Uterine smooth muscle cell (primary cell): ENCODE measurements at places on chromosomes 6 and 20. TPM values are rescaled to one million over a fixed set of nuclear protein-coding genes. Genes with fewer than 3 reads are reported as not detected.

Gene RAMACL
- 2.1 and 2.3 TPM in 2 replicates for total RNA-seq

Gene AGER
- total RNA-seq, result 0.12 and 0.44 TPM in 2 replicates

Gene FOXP4
- 2.8 and 4.0 TPM in 2 replicates for total RNA-seq

Gene SALL4
- 0.22 and 0.25 TPM in 2 replicates for total RNA-seq

Gene HLA-DQA1
- not detected in 2 replicates for total RNA-seq

Gene PCMTD2
- total RNA-seq, result 40.6 and 55.6 TPM in 2 replicates

Gene MYMX
- total RNA-seq, result not detected in 2 replicates

Gene BPI
- total RNA-seq, result 0.12 TPM in 1 of 2 replicates, not detected in the other

Gene OR2H2
- total RNA-seq, result not detected in 2 replicates

Gene SLC17A1
- not detected in 2 replicates for total RNA-seq

Gene PROKR2
- total RNA-seq, result not detected in 2 replicates

Gene COL20A1
- under 0.01 TPM in 1 of 2 replicates, not detected in the other for total RNA-seq

Gene FNDC1
- total RNA-seq, result under 0.01 TPM in 2 replicates

Gene APOBEC2
- total RNA-seq, result not detected in 2 replicates

Gene SLC44A4
- 0.25 TPM in 1 of 2 replicates, not detected in the other for total RNA-seq

Gene THEMIS
- not detected in 2 replicates for total RNA-seq

Gene SLC17A2
- not detected in 2 replicates for total RNA-seq

Gene SLC13A3
- total RNA-seq, result 3.1 and 5.5 TPM in 2 replicates

Gene PBOV1
- not detected in 2 replicates for total RNA-seq

Gene COL12A1
- total RNA-seq, result 526 and 765 TPM in 2 replicates

Gene CCM2L
- under 0.01 TPM in 1 of 2 replicates, not detected in the other for total RNA-seq

Gene MAVS
- total RNA-seq, result 16.0 and 16.1 TPM in 2 replicates

Gene DDRGK1
- total RNA-seq, result 32.5 and 37.9 TPM in 2 replicates

Gene ZBTB46
- 11.9 and 16.7 TPM in 2 replicates for total RNA-seq

Gene MKKS
- 6.6 and 7.1 TPM in 2 replicates for total RNA-seq

Gene NFATC2
- not detected in 2 replicates for total RNA-seq

Gene GINS1
- total RNA-seq, result 6.0 and 21.8 TPM in 2 replicates

Gene SLC26A8
- total RNA-seq, result not detected in 2 replicates

Gene TUBB2B
- total RNA-seq, result 0.89 and 4.2 TPM in 2 replicates

Gene UBE2C
- total RNA-seq, result 17.6 and 46.8 TPM in 2 replicates

Gene PRL
- not detected in 2 replicates for total RNA-seq

Gene ULBP1
- total RNA-seq, result 0.12 and 0.22 TPM in 2 replicates

Gene SUPT3H
- total RNA-seq, result 10.3 and 11.5 TPM in 2 replicates

Gene JPH2
- 3.0 and 6.1 TPM in 2 replicates for total RNA-seq

Gene ITPA
- total RNA-seq, result 35.9 and 39.1 TPM in 2 replicates
